ENCODE measurements at places on chromosomes 6 and 20. TPM values are rescaled to one million over a fixed set of nuclear protein-coding genes. Genes with fewer than 3 reads are reported as not detected.

Gene ZNF165
- 3.0 TPM for polyA plus RNA-seq

Gene GPR63
- polyA plus RNA-seq: 0.37 TPM

Gene HLA-DRB5
- 59.9 TPM for polyA plus RNA-seq

Gene CITED2
- 72.1 TPM for polyA plus RNA-seq

Gene UBE2C
- polyA plus RNA-seq: 2.0 TPM

Gene MCHR2
- polyA plus RNA-seq: not detected

Gene FAM184A
- polyA plus RNA-seq: 9.0 TPM

Gene FAM83C
- not detected for polyA plus RNA-seq

Gene IMPG1
- 0.69 TPM for polyA plus RNA-seq

Gene ADAT2
- polyA plus RNA-seq: 4.6 TPM

Gene DEF6
- polyA plus RNA-seq: 2.7 TPM

Gene CEP85L
- polyA plus RNA-seq: 0.84 TPM

Gene ADISSP
- 31.8 TPM for polyA plus RNA-seq

Gene NKAIN4
- 107 TPM for polyA plus RNA-seq

Gene CDH4
- not detected for polyA plus RNA-seq

Gene C6orf58
- polyA plus RNA-seq: not detected

Gene PEX6
- 18.0 TPM for polyA plus RNA-seq

Gene POLR3F
- 10.6 TPM for polyA plus RNA-seq

Gene KLC4
- 39.0 TPM for polyA plus RNA-seq

Gene TMEM244
- polyA plus RNA-seq: not detected

Gene SRSF12
- 1.0 TPM for polyA plus RNA-seq

Gene MATN4
- polyA plus RNA-seq: 0.19 TPM

Gene ARMH2
- not detected for polyA plus RNA-seq

Gene GRM1
- polyA plus RNA-seq: 0.82 TPM

Gene SFTA2
- 7.4 TPM for polyA plus RNA-seq

Gene BACH2
- 0.32 TPM for polyA plus RNA-seq

Gene TMEM200A
- 7.7 TPM for polyA plus RNA-seq

Gene BPIFB6
- polyA plus RNA-seq: not detected

Gene APCDD1L
- 4.5 TPM for polyA plus RNA-seq

Gene PCIF1
- polyA plus RNA-seq: 27.4 TPM

Gene COL21A1
- polyA plus RNA-seq: 1.6 TPM

Gene FRMD1
- polyA plus RNA-seq: 7.5 TPM

Gene ZNF184
- polyA plus RNA-seq: 4.4 TPM

Gene HTR1E
- not detected for polyA plus RNA-seq

Data from kidney (tissue), 22 donors.